Heart right ventricle (tissue), 16 donors: ENCODE measurements at places on chromosomes 11 and 22. TPM values are rescaled to one million over a fixed set of nuclear protein-coding genes. Genes with fewer than 3 reads are reported as not detected.

GRCh38 chr11:69415411-69416142 lies 65.9 kb upstream of the LINC01488 start:
- no peak for DNase-seq

DNA sequence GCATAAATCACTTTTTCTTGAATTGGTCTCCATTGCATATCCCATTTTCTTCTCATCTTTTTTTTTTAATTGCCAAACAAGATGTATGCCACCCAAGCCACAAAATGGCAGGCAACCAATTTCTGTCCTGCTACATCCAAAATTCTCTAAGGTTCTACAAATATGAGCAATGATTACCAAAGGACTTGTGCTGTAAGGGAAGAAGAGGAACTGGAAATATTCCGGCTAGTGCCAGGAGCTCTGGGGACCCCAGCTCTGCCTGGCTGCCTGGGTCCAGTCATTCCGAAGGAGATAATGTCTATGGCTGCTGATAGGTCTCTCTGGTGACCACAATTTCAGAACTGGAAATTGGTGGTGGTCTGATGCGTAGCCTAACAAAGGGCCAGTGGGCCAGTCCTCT lies 17.1 kb upstream of the SNX32 start:
- no peak for DNase-seq

GRCh38 chr11:64823568-64824119 lies 13.3 kb upstream of the MEN1 start:
- no peak for DNase-seq

DNA sequence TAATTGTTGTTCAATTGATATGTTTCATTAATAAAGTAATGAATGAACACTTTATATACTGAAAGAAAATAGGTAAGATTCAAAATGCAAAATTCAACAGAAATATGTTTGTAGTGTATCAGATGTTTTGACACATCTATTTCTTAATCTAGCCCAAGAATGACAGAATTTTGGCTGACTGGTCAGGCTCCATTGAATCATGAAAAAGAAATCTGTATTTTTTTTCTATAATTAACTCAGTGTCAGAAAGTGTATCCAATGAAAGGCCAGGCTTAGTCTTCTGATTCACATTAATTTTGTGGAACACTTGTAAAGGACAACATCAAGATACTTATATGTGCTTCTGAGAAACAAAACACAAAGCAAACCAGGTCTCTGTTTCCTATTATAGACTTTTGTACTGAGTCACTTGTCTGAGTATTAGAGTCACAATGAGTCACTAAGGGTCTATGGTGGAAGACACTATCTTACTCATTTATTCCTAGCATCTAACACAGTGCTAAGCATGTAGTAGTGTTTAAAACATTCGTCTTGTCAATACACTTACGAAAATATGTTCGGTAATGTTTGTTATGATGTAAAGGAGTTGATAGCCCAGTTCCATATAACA lies 297.7 kb upstream of the CCDC90B start:
- DNase-seq: no peak

- DNase-seq: no peak
These were observed 51.6 kb downstream of the SHANK2 start for GRCh38 chr11:71200761-71201160.

GRCh38 chr11:110867951-110868350 lies 155.7 kb upstream of the ARHGAP20 start:
- no peak for DNase-seq

- no peak for DNase-seq
These were observed 208.8 kb downstream of the DCDC1 start for GRCh38 chr11:31160504-31161422.

GRCh38 chr11:68025047-68025446 lies 5.4 kb upstream of the NDUFS8 start:
- no peak for DNase-seq

DNA sequence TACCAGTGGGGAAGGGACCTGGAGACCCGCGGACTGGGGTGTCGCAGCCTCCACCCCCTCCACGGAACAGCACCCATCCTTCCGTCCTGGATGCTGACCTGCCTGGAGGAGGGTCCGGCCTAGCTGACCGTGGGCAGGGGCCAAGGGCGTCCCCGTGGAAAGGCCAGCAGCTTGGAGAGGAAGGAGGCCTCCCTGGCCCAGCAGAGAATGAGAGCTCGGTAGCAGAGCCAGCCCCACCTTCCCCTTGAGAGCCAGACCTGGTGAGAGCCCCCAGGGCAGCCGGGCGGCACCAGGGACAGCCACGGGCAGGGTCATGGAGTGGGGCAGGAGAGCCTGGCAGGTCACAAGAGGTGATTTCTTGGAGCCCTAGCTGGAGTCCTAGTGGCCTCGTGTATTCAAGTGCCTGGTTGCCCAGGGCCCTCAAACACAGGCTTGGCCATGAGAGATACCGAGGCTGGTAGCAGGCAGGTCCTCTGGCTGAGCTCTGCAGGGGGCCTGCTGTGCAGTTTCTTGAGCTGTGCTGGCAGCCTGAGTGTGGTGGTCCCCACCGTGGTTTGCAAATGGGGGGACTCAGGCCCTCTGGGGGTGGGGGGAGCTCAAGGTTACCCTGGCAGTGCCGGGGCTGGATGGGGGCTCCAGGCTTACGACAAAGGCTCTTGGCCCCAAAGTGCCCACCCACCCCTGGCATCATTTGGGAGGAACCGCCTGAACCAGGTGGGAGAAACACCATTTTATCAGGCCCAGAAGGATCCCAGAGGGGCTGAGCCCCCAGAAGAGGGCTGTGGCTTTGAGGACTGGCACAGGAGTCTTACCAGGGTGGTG lies 7.6 kb downstream of the TSPAN32 start:
- DNase-seq: no peak

DNA sequence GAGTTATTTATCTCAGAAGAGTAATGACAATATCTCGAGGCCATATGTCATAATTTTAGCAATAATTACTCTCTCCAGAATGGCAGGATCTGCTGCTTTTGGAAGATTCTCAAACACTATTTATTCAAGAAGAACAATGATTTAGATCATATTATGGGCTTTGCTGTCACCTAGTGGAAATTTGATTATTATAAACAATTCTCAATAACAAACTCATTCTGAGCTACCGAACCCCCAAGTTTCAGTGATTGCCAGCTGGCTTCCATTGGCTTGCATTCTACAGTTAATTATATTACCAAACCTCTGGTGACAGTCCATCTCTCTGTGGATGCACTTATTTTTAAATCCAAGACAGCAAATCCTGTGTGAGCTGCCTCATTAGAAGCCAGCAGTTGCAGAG lies 27.9 kb upstream of the SLC36A4 start:
- no peak for DNase-seq

GRCh38 chr11:61125310-61125684 lies 23.0 kb downstream of the CD5 start:
- DNase-seq: no peak

DNA sequence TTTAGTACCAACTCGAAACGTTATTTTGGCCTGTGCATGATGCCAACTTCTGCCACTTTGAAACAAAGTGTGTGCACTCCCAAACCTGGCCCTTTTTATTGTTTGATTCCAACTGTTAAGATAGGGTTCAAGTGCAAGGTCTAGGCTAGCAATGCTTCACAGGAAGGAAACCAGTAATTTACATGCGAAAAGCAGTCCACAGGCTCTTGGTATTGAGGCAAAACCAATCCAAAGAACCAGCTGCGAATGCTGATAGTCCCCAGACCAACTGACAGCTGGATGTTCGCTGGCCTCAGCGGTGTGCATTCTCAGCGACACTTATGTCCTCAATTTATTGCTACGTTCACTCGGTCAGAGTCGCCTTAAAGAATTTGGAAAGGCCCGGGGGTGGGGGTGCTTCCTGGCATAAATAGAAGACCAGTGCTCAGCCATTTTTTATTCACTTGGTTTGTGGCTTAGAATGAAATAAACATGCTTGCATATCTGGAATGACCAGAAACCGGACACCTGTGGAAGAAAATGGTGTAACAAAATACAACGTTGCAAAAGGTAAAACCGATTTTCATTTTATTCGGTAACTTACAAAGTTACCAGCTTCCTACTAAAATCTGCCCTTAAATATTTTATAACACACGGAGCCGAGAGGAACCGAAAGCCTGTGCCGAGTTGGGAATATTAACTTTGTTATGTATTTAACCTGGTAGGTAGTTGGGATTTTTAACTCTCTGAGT lies 1.6 kb downstream of the CPT1A start:
- DNase-seq: no peak

DNA sequence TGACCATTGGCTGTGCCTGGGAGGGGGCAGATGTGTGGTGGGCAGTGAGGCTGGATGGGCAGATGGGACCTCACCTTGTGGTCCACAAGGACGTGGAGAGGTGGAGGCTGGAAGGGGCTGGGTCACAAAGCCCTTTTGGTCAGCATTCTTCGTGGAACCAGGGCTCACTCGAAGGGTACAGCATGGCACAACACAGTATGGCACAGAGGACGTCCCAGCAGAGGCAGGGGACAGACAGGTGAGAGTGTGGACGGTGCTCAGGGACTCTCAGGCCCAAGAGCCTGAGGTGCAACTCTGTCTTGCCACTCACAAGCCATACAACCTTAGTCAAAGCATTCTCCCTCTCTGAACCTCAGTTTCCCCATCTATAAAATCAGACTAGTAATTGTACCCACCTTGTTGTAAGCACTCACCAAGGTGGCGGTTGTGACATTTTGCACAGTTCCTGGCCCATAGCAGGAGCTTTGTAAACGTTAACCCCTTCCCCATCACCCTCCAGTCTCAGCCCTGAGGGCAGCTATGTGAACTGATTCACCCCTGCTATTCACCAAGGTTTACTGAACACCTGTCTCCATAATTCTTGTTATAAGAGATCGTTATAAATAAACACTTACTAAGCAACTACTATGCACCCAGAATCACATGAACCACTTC lies 11.6 kb upstream of the TSKU start:
- no peak for DNase-seq

- DNase-seq: no peak
These were observed 4.4 kb upstream of the DAGLA start for GRCh38 chr11:61675826-61676225.

GRCh38 chr11:7749456-7749855 lies 43.2 kb upstream of the OVCH2 start:
- no peak for DNase-seq

DNA sequence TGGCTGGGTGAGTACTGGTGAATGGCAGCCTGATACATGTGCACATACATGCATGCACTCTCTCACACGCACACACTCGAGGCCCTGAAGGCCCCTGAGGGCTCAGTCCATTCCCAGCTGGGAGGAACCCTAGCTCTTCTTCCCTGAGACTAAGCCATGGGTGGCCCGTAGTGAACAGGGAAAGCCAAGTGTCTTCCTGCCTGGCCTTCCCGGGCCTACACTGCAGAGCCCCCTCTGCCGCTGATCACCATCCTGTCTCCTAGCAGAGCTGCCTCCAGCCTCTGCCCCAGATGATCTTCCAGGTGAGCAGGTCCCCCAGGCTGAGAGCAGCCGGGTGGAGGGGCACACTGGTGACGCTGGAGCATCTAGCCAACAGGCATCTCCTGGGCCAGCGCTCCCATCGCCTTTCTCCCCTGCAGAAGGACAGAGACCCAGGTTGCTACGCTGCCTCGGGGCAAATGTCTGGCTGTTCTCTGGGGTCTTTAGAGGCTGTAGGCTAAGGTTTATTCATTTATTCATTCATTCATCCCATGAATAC lies 57.3 kb downstream of the CD82 start:
- DNase-seq: peak; percentile 3

GRCh38 chr11:68724293-68724692 lies 27.0 kb downstream of the TESMIN start:
- no peak for DNase-seq

GRCh38 chr11:72088076-72088808 lies 7.6 kb downstream of the LRRC51 start:
- no peak for DNase-seq

GRCh38 chr11:127255209-127255608 lies 254.6 kb upstream of the KIRREL3 start:
- no peak for DNase-seq

DNA sequence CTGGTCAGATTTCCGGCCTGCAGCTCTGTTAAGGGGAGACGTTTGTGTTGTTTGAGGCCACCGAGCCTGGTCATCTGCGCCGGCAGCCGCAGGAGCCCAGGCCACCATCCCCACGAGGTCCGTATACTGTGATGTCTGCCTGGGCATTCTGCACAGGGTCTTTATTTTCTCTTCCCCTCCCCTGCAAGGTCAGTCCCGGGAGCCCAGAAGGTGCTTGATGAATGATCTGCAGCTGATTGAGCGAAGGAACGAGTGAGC lies 45.4 kb downstream of the CTTN start:
- no peak for DNase-seq

DNA sequence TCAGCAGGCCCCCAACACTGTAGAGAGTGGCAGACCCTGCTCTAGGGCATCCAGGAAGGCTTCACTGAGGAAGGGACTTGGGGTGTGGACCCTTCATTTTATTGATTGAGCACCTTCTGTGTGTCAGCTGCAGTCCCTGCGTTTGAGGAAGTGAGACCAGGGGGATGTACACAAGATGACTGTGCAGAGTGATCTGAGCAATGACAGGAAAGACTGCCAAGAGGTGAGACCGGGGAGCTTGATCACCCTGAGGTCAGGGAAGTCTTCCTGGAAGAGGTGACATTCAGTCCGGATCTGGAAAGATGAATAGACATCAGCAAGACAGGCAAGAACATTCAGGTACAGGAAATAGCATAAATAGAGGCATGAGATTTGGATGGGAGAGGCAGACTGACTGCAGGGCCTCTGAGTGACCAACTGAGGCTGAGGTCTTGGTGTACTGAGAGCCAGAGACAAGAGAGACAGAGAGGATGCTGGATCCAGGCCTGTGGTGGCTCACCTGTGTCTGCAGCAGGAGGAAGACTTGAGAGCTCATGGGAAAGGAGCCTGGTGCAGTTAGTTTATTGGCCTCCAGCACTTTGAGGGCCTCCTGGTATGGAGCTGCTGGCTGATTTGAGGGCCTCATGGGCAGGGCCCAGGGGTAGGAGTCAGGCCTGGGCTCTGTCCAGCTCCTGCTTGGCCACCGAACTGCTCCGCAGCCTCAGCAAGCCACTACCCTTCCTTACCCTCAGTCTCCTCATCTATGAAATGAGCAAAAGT lies 5.2 kb downstream of the DGAT2 start:
- no peak for DNase-seq

GRCh38 chr22:27985323-27986275 lies 66.5 kb upstream of the PITPNB start:
- DNase-seq: no peak

GRCh38 chr22:30265823-30266444 lies 717 bp downstream of the OSM start:
- peak; percentile 59 for DNase-seq

DHCR7 gene
- polyA plus RNA-seq: 16.0 TPM

KDM4E gene
- polyA plus RNA-seq: not detected

DTX4 gene
- 1.3 TPM for polyA plus RNA-seq

NTM gene
- polyA plus RNA-seq: 0.43 TPM

RBM4 gene
- polyA plus RNA-seq: 37.9 TPM

TCN2 gene
- 17.4 TPM for polyA plus RNA-seq

OR51I2 gene
- not detected for polyA plus RNA-seq

CHADL gene
- polyA plus RNA-seq: 4.5 TPM

AQP11 gene
- polyA plus RNA-seq: 0.22 TPM

RPS25 gene
- polyA plus RNA-seq: 1,404 TPM
